ENCODE measurements at places on chromosomes 11 and 22.

GRCh38 chr11:111627591-111627990, 25.3 kb downstream of the SIK2 start:
- no peak for DNase-seq

DNA sequence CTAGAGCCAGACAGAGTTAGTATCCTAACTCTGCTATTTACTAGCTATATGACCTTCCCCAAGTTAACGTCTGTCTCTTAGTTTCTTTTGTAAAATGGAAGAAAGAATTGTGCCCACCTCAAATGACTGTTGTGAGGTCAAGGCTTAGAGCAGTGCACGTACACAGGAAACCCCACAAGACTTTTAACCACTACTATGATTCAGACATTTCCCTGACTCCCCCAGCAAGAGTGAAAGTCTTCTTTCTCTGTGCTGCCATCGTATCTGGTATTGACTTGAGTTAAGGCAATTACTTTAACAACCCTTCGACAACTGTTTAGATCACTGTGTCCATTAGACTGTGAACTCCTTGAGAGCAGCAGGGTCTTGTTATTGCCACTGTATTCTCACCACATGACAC, 2.6 kb upstream of the OR52W1 start:
- no peak for DNase-seq

- no peak for DNase-seq
Measured at GRCh38 chr22:25062386-25063085, 110.0 kb downstream of the KIAA1671 start.

- no peak for DNase-seq
Measured at GRCh38 chr11:135043434-135043833, 631.4 kb upstream of the B3GAT1 start.

DNA sequence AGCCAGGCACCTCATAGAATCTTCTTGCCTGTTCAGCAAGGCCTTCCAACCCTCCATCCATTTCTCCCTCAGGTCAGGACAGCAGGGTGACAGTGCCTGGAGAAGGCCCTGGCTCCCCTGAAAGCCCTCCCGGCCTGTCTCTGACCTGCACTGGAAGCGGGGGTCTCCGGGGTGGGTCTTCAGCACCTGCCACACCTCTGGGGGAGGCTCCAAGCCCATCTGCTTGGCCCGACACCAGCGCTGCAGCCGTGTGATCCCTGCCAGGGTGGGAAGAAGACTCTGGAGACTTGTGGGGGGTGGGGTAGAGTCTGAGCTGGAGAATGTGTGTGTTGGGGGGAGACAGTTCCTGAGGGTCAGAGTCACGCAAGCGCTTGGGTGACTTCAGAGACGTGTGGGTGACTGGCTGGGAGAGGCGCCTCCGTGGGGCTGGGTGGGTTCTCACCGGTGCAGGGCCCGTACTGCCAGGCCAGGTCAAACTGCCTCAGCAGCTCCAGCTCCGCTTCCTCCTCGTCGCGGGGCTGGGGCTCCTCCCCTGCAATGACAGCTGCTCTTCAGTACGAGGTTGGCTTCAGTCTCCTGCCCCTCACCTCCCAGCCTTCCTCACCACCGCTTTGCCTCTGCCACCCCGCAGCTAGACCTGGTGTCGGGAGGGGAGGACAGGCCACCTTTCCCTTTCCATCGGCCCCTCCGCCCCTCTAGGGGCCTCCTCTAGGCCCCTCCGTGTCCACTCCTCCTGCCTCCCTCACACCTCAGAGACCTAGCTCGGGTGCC, 615 bp downstream of the POLD4 start:
- DNase-seq: peak; percentile 85

DNA sequence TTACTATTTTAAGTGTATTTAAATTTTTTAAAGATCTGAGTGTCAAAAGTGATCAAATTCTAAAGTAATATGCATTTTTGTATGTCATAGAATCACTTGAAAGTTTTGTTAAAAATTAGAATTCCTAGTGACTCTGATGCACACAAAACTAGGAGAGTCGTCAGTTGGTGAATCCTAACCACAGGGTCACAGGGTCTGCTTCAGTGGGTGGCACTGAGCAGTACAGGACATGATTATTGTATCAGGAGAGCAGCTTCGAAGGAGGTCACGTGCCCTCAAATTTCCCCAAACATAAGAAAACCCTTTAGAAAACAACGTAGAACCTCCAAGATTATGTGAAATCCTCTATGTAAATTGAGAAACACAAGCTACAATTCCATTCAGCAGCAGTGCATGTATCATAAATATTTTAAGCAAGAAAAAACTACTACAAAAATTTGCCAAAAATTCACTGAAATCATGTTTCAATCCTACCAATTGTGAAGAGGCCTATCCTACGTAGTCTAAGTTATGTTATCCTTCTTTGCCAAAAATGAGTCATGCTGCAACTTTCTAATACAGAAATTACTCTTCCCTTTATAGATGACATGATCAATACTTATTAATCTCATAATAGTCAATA, 323.6 kb downstream of the AASDHPPT start:
- DNase-seq: no peak

DNA sequence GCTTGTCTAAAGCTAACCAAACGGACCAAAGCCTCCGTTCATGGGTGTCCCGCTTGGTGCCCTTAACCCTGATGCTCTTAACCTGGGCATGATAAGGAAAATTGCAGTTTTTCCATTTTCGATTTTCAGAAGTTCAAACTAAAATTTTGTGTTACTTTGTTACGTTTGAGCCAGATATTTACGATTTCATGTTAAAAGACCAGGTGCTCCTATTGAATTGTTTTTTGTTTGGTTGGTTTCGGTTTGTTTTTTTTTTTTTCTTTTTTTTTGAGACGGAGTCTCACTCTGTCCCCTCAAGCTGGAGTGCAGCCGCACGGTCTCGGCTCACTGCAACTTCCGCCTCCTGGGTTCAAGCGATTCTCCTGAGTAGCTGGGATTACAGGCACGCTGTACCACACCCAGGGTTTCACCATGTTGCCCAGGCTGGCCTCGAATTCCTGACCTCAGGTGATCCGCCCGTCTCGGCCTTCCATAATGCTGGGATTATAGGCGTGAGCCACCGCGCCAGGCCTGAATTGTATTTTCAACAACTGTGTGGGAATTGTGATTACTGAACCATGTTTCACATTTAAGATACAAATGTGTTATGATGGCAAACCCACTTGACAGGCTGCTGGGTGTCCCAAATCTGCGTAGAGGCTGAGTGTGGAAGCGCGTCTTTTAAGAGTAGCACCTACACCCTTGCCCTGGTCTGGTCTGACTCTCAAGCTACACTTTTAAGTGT, 864 bp upstream of the USP28 start:
- DNase-seq: no peak

DNA sequence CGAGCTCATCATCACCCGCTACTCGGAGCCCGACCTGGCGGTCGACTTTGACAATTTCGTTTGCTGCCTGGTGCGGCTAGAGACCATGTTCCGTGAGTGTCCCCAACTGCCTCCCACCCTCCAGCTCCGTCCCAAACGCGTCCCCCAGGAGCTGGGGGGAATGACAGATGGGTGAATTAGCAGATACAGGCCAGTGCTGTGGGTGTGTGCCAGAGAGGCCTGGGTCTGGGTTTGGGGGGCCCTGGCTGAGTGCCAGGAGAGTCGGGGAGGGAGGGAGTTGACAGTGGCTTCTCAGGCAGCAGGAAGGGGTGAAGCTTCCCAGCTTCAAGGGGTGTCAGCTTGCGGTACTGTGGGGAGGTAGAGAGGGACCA, 28.6 kb downstream of the CAPN1 start:
- no peak for DNase-seq

GRCh38 chr11:36475192-36475591, 34.9 kb downstream of the TRAF6 start:
- no peak for DNase-seq

GRCh38 chr11:76885390-76886097, 24.8 kb downstream of the ACER3 start:
- no peak for DNase-seq

- peak; percentile 30 for DNase-seq
Measured at GRCh38 chr22:47918276-47918921, 1155.9 kb downstream of the TBC1D22A start.

DNA sequence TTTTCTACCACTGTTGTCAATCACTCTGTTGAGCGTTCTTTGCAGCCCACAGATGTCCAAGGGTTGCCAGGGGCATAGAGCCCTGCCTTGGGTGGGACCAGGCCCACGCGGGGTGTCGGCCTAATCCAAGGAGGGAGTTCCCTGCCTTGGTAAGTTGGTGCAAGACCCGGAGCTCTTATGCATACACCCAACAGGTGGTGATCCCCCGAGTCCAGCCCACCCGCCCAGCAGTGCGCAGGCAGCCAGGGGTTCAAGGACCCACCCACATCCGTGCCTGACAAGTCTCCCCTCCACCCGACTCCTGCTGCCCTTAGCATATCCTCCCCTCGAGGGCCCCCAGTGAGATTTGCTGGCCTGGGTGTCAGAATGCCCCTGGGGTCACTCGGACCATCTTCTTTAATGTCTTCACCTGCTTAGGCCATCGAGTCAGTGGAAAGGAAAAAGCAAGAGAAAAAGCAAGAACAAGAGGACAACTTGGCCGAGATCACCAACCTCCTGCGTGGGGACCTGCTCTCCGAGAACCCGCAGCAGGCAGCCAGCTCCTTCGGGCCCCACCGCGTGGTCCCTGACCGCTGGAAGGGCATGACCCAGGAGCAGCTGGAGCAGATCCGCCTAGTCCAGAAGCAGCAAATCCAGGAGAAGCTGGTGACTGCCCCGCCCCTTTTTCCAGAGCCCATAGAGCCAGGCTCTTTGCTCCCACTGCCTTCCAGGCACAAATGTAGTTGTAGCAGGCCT, 12.2 kb downstream of the RIBC2 start:
- no peak for DNase-seq

DNA sequence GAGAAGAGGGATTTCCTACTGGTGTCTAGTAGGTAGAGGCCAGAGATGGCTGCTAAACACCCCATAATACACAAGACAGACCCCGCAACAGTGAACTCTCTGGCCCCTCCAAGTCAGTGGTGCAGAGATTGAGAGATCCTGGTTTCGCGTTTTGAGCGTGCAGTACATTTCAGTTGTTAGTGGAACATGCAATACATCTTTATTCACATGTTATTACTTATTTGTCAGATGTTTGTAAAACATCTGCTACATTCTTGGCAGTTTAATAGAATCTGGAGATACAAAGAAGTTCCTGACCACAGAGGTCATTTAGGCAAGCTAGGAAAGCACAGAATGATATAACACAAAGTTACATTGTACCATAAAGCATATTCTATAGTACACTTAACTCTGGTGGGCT, 41.5 kb downstream of the ST3GAL4 start:
- no peak for DNase-seq

- DNase-seq: no peak
Measured at GRCh38 chr22:47125603-47126002, 363.2 kb downstream of the TBC1D22A start.

DNA sequence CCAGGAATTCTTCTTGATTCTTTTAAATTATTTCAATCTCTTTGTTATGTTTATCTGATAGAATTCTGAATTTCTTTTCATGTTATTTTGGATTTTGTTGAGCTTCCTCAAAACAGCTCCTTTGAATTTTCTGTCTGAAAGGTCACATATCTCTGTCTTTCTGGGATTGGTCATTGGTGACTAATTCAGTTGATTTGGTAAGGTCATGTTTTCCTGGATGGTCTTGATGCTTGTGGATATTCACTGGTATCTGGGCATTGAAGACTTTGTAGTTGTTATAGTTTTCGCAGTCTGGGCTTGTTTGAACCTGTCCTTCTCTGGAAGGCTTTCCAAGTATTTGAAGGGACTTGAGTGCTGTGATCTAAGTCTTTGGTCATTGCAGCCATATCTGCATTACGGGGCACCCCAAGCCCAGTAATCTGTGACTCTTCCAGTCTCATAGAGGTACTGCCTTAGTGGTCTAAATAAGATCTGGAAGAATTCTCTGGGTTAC, 18.9 kb upstream of the INSC start:
- DNase-seq: no peak

DNA sequence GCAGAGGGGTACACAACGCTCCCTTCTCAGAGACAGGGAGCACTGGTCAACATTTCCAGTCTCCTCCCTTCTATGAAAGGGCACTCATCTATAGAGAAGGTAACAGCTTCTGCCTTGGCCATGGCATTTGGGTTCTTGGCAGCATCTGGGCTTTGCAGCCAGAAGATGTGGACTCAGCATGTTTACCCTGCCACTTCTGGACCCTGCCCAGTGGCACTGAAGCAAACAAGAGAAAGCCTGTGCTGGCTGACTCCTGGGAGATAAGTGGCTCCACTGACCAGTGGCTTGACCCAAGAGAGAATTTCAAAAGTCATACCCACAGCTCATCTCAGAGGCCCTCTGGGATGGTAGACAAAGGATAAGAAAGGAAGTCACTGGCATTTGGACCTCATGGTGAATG, 8.0 kb downstream of the CSNK2A3 start:
- no peak for DNase-seq

GRCh38 chr11:12470236-12470635, 92.9 kb downstream of the PARVA start:
- DNase-seq: no peak

GRCh38 chr11:68941324-68942094, 37.8 kb downstream of the IGHMBP2 start:
- no peak for DNase-seq

GRCh38 chr11:76637491-76638269, 32.9 kb downstream of the LRRC32 start:
- DNase-seq: no peak

DNA sequence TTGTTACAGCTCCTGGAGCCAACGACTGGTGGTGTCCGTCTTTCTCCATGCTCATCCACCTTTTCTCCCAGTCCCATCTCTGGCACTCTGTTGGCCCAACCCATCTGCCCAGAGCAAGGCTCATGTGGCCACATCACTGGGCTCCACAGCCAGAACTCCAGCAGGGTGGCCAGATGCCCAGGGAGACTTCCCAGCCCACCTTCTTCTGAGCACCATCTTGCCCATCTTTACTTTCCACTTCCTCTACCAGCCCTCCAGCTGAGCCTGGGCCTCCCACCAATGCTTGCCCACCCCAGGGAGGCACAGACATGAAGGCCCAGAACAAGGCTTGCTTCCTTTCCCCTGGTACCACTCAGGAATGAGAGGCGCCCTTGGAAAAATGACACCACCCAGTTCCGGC, 116.8 kb downstream of the BUD13 start:
- DNase-seq: no peak

All from NCI-H146 (cell line).